ENCODE measurements at places on chromosomes 1 and 21.

- DNase-seq, result no peak
These were observed 218.2 kb upstream of the NR5A2 start for GRCh38 chr1:199809311-199809710.

- no peak for DNase-seq
These were observed 578.8 kb downstream of the KCNT2 start for GRCh38 chr1:196029410-196029809.

GRCh38 chr1:7549277-7550161 lies 221.6 kb upstream of the VAMP3 start:
- DNase-seq, result peak; percentile 79

GRCh38 chr1:70948396-70949017 lies 99.1 kb downstream of the PTGER3 start:
- DNase-seq, result no peak

DNA sequence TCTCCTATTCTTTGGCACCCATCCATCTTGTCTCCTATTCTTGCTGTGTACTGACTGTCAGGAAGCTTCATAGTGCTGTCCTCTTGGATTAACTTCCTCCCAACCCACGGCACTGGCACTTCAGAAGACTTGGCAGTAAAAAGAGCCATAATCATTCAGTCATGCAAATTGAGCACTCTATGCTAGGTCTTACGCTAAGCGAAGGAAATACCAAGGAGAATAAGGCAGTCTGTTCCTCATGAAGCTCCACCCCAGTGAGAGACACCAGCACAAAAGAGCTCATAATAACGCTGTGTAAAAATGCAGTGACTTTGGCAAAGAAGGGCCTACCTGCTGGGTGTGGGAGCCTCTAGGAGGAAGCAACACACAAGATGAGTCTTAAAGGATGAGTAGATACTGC lies 67.1 kb downstream of the GFI1 start:
- DNase-seq, result no peak

DNA sequence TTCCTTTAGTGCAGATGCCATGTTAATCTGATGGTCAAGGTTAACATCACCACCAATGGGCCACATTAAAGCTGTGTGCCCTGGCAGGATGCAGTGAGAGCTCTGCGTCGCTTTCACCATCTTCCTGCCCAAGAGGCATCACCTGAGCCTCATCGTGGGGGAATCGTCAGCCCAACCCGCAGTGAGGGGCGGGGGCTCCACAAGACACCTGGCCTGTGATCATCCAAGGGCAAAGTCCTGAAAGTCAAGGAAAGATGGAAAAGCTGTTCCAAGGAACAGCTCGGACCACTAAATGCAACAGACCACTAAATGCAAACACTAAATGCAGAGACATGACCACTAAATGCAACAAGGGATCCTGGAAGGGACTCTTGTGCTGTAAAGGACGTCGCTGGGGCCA lies 49.9 kb downstream of the WDR4 start:
- no peak for DNase-seq

DNA sequence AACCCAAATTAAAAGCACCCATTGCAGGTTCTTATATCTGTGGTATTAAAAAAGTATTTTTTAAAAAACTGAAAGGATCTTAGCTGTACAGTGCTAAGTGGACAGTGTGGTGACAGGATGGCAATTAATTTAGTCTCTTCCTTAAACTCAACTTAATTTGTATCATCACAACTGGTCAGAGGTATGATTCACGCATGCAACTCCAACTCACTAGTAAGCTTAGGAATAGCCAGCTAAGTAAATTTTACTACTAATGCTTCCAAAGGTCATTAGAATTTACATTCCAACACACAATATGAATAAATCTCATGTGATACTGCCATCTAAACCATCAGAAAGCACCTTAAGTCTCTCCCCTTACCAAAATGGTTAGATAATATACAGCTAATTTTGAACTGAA lies 35.4 kb downstream of the ENAH start:
- no peak for DNase-seq

Data from SK-N-MC (cell line).